ENCODE measurements at places on chromosomes 2 and 18.

- no peak for DNase-seq
These were observed 148.7 kb downstream of the CABLES1 start for GRCh38 chr18:23283916-23284430.

- no peak for DNase-seq
These were observed 369.4 kb downstream of the LRRTM1 start for GRCh38 chr2:79935046-79935732.

DNA sequence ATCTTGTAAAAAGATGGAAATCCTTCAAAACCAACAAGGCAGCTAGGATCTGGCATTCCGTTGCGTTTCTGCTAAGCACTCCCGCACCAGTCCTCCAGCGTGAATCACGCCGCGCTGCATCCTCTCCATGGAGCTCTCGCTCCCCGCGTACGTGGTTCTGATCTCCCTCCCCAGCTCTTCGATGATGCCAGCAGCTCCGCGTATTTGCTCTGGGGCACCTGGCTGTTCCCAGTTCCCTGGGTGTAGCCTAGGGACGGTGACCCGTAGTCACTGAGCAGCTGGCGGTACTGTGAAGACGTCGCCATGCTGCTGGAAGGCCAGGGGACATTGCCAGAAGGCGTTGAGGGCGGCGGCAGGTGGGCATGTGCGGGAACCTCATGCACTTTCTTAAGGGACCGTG, 407.5 kb downstream of the RNF144A start:
- DNase-seq, result no peak

- DNase-seq, result no peak
These were observed 20.0 kb downstream of the SETBP1 start for GRCh38 chr18:44700652-44701051.

DNA sequence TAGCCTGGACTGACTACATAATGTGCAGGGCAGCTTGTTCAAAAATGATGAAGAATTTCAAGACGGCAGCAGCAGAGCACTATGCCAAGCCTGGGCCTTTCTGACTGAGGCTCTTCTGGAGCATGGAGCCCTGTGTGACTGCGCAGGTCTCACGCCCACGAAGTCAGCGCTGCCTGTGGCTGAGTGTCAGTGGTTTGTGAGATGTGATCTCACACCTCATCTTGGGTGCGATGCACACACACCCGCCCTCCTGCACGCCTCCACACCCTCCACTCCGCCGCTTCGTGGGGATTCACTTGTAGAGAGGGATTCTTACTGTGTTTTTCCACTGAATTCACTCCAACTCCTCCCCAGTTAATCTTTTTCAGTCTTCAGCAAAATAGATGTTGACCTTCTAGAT, 103.9 kb downstream of the VIT start:
- DNase-seq, result no peak

DNA sequence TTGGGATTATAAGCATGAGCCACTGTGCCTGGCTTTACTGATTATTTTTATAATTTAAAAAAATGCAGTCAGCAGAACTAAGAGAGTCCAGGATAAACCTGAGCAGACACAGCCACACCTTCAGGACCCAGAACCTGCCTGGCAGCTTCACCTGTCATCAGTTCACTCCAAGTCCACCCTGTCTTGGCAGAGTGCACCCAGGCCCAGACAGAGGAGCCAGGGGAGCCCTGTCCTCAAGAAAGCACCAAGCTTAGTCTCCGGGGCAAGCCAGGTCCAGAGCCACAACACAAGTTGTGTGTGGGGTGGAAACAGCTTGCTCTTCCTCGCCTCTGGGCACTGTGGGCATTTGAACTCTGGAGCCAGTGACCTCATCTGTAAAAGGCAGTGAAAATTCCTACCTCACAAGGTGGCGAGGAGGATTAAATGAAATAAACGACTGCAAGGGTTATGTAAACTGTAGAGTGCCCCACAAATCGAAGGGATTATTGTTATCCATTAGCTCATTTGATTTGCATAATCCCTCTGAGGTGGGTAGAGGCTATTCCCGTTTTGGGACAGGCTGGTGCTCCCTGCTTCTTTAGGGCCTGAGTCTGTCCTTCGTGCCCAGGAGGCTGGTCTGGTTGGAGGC, 24.7 kb downstream of the MYCN start:
- no peak for DNase-seq

DNA sequence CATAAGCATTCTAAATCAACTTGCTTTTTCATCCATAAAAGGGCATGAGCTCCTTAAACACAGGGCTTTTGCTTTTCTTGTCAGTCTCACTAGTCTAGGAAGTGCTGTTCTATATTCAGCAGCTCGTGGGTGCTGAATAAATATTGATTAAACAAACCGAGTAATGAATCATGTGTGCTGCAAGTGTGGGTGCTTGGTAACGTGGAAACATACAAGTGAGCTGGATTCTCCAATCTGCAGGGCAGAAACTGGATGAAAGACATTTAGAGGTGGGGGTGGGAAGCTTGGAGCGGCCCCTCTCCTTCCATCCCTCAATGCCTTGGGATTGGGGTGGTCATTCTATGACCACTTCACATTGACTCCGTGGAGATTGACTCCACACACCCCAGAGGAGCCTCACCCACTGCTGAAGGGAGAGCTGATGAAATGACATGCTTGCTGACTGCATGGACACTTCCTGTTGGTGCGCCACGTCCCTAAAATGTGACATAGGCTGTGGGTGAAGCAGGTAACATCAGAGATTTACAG, 114.6 kb downstream of the DOCK10 start:
- no peak for DNase-seq

DNA sequence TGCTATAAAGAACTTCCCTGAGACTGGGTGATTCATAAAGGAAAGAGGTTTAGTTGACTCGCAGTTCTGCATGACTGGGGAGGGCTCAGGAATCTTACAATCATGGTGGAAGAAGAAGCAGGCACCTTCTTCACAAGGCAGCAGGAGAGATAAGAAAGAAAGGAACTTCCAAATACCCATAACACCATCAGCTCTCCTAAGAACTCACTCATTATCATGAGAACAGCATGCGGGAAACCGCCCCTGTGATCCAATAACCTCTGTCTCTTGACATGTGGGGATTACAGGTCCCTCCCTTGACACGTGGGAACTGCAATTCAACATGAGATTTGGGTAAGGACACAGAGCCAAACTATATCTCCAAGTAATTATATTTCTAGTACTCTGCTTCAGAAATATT, 163.8 kb upstream of the CDH20 start:
- DNase-seq, result no peak

DNA sequence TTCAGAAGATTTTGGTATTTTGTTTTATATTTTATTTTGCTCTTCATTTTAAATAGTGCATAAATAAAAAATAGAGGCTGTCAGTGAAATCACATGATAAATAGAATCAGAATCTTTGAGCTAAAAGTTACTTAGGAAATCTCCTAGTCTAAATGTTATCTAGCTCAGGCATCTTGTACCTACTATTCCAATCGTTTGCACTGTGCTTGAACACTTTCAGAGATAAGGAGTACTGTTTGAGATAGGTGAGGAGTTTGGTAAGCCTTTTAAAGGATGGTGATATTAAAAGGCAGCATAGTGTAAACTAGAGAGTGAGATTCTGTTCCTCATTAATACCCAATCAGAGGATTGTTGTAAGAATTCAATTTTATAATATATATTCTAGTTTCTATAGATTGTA, 157.2 kb upstream of the MYO3B start:
- no peak for DNase-seq

DNA sequence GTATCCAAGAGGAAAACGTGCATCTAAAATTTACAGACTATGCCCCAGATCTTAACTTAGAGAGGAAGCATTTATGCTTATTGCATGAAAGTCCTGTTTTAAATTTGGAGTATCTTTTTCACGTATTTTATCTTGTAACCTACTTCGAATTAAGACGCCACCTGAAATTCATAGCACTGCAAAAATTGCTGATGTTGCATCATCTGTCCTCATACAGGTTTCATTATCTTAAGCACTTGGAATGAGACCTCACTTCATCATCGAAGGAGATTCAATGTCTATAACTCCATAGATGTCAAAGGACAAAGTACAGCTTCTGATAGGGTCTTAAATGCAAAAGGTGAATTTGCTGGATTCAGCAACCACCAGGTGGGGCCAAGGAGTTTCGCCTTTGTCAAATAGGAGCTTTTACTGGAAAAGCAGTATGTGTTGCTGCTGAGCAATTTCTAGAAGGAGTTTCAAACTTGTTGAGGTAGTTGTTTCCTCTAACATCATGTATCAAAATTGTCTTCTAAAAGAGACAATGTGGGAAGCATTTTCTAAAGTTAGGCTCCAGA, 106.4 kb upstream of the CCDC85A start:
- DNase-seq, result no peak

- no peak for DNase-seq
These were observed 138.4 kb upstream of the COPS8 start for GRCh38 chr2:236947294-236947693.

- DNase-seq, result no peak
These were observed 433.0 kb upstream of the CHAC2 start for GRCh38 chr2:53334610-53335009.
